Activated naive CD4-positive, alpha-beta T cell treated with Interleukin-2 at 50 U/mL for 16 hours (primary cell): ENCODE measurements at places on chromosomes 2 and 18.

DNA sequence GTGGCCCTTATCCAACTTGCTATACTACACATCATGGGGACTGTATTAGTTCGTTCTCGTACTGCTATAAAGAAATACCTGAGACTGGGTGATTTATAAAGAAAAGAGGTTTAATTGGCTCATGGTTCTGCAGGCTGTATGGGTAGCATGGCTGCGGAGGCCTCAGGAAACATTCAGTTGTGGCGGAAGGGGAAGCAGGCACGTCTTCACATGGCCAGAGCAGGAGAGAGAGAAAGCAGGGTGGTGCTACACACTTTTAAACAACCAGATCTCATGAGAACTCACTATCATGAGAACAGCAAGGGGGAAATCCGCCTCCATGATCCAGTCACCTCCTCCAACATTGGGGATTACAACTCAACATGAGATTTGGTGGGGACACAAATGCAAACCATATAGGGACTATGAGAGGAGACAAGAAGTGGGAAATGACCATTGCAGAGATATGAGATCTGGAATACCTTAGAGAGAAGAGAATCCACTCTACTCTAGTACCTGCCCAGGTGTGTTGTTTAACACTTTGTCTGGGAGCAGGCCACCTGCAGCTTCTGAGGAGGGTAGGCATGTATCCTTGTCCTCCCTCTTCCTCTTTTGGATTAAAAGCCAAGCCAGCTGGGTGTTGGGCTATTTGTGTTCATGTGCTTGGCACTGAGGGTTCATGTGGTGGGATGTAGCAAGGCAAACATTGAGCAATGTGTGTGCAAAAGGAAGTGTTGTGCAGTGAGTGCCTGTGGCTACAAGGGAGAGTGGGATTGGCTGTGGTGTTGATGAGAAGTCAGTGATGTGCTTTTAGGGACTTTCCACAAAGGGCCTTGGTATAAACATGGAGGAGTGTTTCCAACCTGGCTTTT, 22.8 kb downstream of the TTLL4 start:
- peak; percentile 9 for DNase-seq

DNA sequence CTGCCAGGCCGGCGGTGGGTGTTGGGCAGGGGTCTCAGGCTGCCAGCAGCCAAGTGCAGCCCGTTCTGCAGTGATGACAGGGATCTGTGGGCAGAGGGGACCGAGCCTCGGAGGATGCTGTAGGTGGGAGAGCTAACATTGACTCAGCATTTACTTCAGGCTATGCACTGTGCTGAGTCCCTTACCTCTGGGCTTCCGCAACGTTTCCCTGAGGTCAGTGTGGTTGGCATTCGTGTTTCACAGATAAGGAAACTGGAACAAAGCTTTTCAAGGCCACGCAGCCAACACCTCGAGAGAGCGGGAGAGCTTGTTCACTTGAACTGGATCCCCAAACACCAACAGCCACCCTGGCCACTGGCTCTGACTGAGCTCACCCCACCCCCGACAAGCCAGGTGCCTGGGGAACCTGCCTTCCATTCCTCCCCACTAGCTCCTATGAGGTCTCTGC, 839 bp upstream of the GPR148 start:
- DNase-seq = peak; percentile 54

DNA sequence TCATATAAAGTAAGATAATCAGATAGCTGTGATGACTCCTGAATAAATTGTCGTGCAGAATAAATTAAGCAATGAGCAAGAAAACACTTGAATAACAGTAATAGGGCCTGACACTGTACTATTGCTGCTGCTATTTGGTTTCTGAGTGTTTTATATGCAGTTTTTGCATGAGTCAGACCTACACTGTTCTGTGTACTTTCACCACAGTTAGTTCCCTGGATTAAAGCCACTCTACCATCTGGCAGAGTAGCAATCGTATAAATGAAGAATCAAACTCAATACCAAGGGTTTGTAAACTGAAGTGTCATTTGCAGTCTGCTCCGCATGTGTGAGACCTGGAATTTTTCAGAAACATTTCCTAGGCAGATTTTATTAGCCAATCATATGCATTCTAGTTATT, 398.6 kb upstream of the CDH7 start:
- no peak for DNase-seq

GRCh38 chr2:2640371-2640770, 309.3 kb upstream of the MYT1L start:
- DNase-seq = no peak

DNA sequence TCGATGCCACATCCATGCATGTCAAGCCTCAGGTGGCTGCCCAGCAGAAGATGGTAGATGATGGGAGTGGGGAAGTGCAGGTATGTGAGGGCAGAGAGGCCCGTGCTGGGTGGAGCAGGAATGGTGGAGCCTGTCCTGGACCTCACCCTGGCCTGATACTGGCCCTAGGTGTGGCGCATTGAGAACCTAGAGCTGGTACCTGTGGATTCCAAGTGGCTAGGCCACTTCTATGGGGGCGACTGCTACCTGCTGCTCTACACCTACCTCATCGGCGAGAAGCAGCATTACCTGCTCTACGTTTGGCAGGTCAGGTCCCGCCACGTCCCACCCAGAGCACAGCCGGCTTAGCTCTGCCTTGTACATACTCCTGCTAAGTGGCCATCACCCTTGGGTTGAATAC, 13.0 kb downstream of the VIL1 start:
- no peak for DNase-seq
